ENCODE measurements at places on chromosomes 11 and 22.
A peak's percentile ranks its signal among the peaks of the same experiment; 100 is the strongest.

- DNase-seq, result no peak
Measured at GRCh38 chr11:17915500-17916143, 97.2 kb downstream of the SERGEF start.

GRCh38 chr11:104661901-104662300 is 236.4 kb downstream of the CASP12 start:
- DNase-seq, result no peak

DNA sequence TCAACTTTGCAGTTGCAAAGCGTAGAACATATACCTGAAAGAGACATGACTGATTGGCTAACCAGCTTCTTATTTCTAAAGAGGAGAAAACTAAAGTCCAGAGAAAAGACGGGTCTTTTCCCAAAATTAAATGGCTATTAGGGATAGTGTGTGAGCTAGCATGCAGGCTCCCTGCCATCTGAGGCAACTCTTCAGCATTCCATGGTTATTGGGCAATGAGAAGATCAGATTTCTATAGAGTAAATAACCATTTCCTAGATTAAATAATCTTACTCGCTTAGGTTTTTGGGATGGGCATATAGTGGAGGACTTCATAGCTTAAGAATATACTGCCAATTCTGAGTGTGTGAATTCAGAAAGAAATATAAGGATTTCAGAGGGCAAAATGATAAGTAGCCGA is 95.0 kb downstream of the PDHX start:
- DNase-seq, result no peak

GRCh38 chr11:72812604-72812966 is 1.6 kb upstream of the ATG16L2 start:
- no peak for DNase-seq

GRCh38 chr11:100727410-100727809 is 40.3 kb downstream of the ARHGAP42 start:
- no peak for DNase-seq

GRCh38 chr11:33291004-33291777 is 34.0 kb downstream of the HIPK3 start:
- DNase-seq, result peak; percentile 9

Measured in germinal center (tissue), 1 donor.